NCI-H69 (cell line): ENCODE measurements at places on chromosomes 6 and 20.

DNA sequence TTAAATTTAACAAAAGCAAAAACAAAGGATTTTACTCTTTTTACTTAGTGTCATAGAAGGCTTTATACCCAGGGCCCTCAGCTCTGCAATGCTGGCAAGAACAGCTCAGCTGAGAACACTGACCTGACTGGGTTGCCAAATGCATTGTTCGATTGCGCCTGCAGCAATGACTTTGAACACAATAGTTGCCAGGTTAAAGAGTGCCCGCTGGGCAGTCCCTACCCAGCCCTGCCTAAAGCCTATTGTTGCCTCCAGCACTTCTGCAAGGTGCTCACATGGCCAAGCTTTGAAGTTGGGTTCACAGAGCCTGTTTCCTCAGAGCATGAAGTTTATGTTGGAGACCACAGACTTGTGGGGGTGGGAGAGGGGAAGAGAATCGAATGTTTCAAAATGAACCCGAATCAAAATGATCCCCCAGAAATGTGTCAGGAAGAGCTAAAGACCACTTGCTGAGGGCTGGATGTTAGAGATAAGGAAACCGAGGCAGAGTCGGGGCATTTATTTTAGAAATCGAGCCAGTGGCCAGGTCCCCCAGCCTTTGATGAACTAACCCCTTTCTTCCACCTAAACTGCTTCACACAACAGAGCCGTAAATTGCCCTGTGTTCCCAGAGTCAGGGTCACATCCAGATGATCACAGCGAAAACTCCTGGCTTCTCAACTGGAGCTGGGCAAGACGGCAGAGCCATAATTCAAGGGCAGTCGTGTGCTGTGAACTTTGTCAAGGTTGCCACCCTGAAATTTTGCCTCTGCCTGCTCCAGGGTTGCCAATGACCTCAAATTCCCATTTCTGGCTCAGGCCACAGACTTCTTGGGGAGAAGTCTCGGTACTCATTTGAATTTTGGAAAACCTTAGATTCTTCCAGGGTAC, 55.0 kb downstream of the FOXA2 start:
- DNase-seq: peak; percentile 90

- DNase-seq: peak; percentile 41
These were observed 71.3 kb downstream of the PCSK2 start for GRCh38 chr20:17298171-17298570.

DNA sequence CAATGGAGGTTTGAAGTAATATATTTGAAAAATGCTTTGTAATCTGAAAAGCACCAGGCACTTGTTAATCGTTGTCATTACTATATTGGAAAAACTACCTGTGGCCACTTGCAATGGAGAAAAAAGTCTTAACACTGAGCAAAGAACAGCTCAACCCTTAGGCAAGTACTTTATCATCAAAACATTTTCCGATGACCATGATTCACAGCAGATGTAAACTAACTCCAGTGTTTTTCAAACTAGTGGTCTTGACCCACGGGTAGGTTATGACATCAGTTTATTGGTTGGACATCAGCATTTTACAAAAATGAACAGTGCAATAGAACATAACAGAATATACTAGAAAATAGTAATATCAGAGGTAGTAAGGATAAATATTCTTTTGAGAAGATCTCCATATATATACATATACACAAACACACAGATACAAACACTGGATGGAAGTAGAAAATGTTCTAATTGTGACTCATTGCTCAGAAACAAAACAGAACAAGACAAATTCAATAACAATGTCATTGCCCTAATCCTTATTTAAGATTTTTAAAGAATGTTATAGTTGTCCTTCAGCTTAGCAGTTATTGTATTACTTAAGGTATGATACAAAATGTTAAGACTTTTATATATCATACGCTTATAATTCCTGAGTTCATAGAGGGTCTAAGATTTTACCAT, 123.0 kb downstream of the PLCB1 start:
- no peak for DNase-seq

GRCh38 chr6:109305028-109305427, 77.2 kb downstream of the CD164 start:
- DNase-seq: no peak

GRCh38 chr6:98984121-98984520, 36.4 kb upstream of the FBXL4 start:
- no peak for DNase-seq

GRCh38 chr20:9330151-9330550, 184.2 kb upstream of the LAMP5 start:
- peak; percentile 84 for DNase-seq

DNA sequence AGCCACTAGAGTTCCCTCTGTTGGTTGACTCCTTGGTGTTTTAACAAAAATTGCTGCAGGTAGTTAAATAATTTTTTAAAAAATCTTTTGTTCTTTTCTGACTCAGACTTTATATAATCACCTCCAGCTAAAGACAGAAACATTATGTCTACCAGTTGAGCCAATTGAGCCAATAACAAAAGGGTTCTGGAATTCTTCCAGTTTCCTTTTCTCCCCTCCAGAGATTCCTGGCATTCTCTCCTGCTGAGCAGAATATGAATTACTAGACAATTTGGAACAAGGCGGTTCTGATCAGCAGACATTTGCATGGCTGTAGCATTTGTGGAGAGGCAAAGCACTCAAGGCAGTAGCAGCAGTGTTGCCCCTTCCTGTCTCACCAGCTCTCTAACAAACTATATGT, 144.0 kb upstream of the SLC35B3 start:
- DNase-seq: peak; percentile 63

GRCh38 chr6:136158971-136159370, 91.1 kb downstream of the MTFR2 start:
- DNase-seq: no peak

DNA sequence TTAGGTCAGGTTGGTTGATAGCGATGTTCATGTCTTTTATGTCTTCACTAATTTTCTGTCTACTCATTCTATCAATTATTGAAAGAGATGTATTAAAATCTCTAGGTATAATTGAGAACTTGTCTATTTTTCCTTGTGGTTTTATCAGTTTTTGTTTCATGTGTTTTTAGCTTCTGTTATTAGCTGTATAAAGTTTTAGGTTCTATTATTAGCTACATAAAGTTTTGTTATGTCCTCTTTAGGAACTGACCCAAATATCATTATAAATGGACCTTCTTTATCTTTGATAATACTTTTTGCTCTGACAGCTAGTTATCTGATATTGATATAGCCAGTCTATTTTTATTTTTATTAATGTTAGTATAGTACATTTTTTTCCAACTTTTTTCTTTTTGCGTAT, 92.4 kb upstream of the TMEM170B start:
- no peak for DNase-seq

GRCh38 chr6:39344821-39345280, 22.3 kb upstream of the KCNK16 start:
- no peak for DNase-seq

DNA sequence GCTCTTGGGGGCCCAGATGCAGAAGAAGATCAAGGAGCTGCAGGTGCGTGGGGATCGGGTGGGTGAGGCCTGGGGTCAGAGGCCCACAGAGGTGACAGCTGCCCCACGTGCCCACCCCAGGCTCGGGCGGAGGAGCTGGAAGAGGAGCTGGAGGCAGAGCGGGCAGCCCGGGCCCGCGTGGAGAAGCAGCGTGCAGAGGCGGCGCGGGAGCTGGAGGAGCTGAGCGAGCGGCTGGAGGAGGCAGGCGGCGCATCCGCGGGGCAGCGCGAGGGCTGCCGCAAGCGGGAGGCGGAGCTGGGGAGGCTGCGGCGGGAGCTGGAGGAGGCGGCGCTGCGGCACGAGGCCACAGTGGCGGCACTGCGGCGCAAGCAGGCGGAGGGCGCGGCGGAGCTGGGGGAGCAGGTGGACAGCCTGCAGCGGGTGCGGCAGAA, 41.5 kb downstream of the MYH7B start:
- no peak for DNase-seq

DNA sequence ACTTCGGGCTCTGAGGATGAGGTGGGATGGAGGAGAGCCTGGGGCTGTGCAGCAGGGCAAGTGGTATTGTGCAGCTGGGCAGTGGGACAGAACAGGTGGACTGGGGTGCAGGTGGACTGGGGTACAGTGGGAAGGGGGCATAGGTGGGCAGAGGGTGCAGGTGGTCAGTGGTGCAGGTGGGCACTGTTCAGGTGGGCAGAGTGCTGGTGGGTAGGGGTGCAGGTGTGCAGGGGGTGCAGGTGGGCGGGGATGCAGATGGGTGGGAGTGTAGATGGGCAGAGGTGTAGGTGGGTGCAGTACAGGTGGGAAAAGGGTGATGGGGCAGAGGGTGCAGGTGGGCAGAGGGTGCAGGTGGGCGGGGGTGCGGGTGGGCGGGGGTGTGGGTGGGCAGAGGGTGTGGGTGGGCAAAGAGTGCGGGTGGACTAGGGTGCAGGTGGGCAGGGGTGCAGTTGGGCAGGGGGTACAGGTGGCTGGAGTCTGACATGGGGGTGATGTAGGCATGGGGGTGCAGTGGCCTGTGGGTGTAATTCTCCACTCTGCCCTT, 20.4 kb downstream of the BHLHE23 start:
- no peak for DNase-seq

- DNase-seq: peak; percentile 78
These were observed 703 bp downstream of the SNX9 start for GRCh38 chr6:157823528-157824370.

GRCh38 chr6:116388924-116389323, 18.2 kb downstream of the DSE start:
- DNase-seq: no peak

DNA sequence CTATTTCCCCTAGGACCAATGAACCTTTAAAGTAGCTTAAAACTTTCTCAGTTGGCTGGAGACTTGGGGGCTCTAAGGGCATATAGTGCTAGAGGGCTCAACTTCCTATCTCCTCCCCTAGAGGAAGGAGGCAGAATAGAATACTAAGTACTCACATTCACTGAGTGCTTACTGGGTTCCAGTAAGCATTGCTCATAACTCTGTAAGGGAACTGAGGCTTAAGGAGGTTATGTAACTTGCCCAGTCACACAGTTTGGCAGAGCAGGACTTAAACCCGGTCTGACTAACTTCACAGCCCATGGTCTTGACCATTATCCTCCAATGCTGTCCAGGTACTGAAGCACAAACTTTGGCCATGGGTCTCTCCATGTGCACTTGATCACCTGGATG, 12.5 kb downstream of the SESN1 start:
- DNase-seq: peak; percentile 45

DNA sequence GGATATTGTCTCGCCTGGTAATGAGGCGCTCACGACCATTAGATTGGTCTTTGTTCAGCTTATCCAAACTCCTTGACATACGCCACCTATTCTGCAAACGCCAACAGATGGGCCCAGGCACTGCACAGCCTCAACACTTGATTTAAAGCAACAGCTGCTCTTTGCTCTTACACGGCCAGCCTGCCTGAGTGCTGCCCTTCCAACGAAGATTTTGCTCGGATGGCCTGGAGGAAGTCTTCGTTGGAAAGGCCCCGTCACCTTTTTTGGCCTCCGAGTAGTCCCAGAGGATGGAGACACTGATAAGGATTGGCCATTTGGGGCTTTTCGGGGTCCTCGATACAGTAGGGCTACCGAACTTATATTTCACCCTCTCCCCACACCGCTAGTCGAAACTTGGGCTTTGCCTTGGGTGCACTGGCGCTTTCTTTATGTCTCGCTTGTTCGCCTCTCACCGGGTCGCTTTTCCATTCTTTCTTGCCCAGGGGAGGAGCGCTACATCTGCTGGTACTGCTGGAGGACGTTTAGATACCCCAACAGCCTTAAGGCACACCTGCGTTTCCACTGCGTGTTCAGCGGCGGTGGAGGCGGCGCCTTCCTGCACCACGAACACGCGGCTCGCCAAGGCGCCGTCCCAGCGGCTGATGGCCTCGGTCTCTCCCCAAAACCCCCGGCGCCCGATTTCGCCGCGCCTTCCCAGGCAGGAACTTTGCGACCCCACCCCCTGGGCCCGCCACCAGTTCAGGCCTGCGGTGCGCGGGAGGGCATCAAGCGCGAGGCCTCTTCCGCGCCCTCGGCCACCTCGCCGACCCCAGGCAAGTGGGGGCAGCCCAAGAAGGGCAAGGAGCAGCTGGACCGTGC, 6.1 kb downstream of the PRDM13 start:
- DNase-seq: peak; percentile 84

DNA sequence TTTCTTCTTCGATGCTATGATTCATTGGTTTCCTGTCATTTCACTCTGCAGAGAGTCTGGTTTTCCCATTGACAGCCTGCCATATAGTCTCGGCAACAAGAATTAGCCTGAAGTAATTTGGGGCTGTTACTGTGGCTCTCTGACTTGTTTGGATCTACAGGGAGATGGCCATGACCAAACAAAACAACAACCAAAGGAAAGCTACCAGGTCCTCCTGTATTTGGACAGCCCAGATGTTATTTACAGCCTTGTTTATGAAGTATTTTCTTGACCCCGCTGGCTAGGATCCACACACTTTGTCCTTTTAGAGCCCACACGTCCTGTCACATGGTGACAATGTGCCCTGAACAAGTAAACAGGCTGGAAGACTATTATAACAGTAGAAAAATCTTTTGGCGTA, 111.4 kb upstream of the PREP start:
- DNase-seq: no peak

- peak; percentile 73 for DNase-seq
These were observed 677 bp downstream of the NEURL2 start for GRCh38 chr20:45890077-45890984.

DNA sequence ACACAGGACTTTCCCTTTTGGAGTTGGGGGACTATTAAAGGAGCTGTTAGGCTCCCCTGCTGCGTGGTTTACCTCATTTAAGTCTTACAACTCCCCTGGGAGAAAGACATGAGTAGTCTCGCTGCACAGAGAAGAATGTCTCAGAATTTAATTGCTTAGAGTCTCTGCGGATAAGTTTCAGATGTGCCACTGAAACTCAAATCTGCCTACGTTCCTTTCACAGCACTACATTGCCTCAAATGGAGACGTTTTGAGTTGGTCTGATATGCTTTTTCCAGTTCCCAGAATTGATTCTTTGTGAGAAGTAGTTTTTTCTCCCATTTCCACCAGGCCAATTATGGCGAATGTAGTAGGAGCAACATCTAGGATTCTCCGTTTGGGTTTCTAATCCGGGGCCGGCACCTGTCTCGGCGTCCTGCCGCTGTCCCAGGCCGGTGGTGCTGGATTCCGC, 532 bp upstream of the SLC35F1 start:
- DNase-seq: peak; percentile 8

DNA sequence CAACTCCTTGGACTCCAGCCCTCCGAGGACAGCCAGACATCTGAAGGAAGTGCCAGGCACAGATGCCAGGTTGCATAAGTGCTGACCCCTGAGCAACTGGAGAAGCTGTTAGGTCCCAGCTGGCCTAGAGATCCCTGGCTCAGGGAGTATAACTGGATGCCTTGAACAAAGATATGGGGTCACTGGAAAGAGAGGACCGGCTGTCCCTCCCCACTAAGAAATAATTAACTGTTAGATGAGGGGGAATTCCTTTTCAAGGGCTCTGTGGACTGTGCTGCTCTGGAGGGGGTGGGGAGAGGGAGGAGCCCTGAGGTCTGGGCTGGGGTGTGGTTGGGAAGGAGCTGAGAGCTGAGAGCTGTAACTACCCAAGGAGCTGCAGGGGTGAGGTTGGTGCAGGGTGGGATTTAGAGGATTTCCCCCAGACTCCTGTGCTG, 39.6 kb downstream of the HLA-F start:
- DNase-seq: no peak

DNA sequence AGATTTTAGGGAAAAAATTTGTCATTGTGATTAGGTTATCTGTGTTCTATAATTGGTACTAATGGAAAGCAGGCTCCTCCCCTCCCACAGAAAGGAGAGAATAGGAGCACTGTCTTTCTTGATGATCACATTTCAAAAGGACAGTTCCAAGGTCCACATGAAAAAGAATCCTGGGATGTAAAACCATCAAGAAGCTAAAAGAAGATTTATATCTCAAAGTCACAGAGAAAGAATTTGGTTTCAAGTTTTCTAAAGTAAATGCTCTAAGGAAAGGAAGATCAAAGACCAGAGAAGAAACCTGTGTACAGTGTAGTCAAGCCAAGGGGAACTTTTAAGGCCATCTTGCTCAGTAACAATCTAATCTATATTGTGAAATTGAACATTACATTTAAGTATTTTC, 652.7 kb upstream of the HS3ST5 start:
- DNase-seq: no peak
